Hematopoietic multipotent progenitor cell treated with erythropoietin and hydrocortisone succinate and interleukin-3 and kit ligand, for 15 days (in vitro differentiated cells): ENCODE measurements at places on chromosomes 11 and 22.

DNA sequence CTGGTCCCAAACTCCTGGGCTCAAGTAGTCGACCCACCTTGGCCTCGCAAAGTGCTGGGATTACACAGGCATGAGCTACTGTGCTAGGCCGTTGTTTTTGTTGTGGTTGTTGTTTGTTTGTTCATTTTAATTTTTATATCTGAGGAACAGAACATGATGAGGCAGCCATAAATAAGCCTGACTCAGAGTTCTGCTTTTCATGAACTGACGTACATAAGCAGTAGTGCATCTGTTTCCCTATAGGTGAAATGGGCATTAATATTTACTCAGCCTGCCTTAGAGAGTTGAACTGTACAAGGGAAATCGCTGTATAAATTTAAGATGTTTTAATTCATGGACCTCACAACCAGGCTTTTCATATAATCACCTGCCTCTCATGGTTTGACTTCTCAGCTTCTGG, 80.5 kb downstream of the PDHX start:
- DNase-seq = no peak

DNA sequence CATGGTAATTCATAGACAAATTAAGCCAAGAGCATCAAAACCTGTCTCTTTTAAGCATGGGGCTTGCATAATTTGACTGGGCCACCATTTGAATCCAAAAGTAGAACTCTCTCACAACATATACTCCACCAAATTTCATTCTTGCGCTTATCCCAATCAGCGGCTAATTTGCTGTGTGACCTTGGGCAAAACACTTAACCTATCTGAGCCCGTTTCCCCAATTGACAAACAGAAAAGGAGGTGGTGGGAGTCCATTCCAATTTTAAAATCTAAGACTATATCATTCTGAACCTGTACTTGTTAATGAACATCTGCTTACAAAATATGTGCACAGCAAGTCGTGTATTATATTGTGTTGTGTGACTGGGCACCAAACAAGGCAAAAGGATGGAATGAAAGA, 338.1 kb upstream of the NARS2 start:
- no peak for DNase-seq

DNA sequence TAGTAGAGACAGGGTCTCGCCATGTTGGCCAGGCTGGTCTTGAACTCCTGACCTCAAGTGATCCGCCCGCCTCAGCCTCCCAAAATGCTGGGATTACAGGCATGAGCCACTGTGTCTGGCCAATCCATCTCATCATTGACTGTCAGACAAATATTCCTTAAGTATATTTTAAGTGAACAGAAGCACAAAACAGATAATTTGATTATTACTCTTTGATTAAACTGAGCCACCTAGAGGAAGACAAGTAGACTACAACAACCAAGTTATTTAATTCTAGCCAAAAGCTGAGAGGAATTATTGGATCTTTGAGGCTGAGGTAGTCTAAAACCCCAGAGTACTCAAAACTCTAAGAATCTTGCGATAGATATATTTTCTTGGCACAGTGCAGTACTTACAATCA, 1.2 kb downstream of the ACRV1 start:
- DNase-seq = no peak

GRCh38 chr11:69022260-69022659, 9.2 kb upstream of the MRGPRF start:
- no peak for DNase-seq

DNA sequence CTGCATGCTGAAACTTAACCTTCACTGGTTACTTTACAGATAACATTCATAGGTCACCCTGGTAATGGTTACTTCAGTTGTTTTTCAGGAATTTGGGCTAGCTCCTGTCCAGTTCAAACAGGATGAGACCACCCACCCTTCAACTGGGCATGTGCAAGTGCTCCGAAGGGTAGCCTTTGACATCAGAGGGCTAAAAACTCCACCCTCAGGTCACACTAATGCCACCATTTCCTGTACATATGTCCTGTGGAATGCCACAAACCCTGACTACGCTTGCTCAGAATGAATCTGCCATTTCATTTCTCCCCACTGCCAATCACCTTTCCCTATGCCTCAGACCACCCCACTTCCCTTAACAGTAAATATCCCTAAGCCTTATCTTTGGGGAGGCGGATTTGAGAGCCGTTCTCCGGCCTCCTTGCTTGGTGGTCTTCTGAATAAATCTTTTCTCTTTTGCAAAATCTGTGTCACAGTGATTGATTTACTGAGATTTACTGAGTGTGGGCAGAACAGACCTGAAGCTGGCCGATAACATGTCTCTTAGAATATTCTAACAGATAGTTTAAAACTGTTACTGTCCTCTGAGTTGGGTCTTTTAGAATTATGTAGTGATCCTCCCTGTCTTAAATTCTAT, 25.4 kb upstream of the FXYD2 start:
- DNase-seq = no peak

- DNase-seq = no peak
Observed at GRCh38 chr11:112227471-112227870, 1.2 kb downstream of the PTS start.

- no peak for DNase-seq
Observed at GRCh38 chr11:26622181-26622580, 50.1 kb upstream of the MUC15 start.

GRCh38 chr11:30788849-30789248, 202.7 kb upstream of the MPPED2 start:
- DNase-seq = no peak

- DNase-seq = no peak
Observed at GRCh38 chr11:83035070-83035854, 36.4 kb downstream of the RAB30 start.

GRCh38 chr11:64092761-64093136, 57.0 kb downstream of the FLRT1 start:
- no peak for DNase-seq

DNA sequence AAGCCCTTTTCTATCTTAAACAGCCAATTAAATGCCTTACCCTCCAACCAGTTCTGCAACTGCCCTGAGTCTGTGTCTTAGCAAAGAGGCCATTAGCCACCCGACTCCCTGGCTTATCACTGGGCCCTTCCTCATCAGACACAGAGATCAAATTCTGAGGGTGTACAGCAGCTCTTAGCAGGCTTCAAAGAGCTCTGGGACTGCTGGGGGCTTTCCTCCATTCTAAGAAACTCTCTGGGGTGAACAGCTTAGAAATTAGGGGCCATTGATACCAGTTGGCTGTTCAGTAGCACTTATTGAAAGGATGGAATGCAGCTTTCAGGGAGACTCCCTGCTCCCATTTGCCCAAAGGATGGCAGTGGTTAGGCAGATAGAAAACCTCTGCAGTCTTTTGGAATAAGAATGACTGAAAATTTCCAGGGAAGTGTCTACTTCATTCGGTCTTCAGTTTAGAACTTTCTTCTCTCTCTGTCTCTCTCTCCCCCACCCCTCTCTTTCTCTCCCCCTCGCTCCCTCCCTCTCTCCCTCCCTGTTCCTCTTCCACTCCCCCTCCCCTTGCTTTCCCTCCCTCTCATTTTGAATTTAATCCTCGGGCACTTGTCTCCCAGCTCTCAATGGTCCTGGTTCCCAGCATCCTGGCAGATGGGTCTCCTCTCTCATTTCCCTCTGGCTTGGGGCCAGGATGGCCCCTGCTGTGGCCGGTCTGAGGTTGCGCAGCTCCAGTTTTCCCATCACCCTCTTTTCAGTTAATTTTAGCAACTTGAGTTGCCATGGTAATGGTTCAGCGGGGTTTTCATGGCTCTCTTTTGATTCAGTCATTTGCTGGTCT, 76.4 kb downstream of the COMMD9 start:
- no peak for DNase-seq

GRCh38 chr11:109926941-109927340, 166.3 kb upstream of the ZC3H12C start:
- no peak for DNase-seq

DNA sequence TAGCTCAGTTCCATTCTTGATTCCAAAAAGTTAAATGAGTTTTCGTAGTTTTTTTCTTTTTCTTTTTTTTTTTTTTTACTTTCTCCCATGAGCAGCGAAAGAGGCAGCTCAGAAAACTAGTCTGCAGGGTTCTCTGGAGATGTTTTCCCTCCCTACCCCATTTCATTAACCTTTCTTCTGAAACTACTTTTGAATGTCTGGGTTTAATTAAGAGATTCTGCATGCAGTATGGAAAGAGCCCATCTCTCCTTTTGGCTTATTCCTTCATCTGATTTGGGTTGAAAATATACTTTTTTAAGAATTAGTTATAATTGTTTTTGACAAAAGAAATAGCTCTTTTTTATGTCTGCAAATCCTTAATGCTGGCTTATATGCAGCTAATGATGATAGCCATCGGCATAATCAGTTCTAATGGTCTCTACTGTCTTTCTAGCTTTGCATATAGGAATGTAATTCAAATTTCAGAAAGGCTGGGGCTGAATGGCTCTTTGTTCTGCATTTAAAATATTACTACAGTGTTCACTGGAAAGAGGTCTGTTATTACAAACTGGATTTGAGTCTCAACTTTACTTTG, 265.3 kb downstream of the FAT3 start:
- no peak for DNase-seq

- DNase-seq = no peak
Observed at GRCh38 chr11:101715281-101715680, 131.5 kb upstream of the TRPC6 start.

DNA sequence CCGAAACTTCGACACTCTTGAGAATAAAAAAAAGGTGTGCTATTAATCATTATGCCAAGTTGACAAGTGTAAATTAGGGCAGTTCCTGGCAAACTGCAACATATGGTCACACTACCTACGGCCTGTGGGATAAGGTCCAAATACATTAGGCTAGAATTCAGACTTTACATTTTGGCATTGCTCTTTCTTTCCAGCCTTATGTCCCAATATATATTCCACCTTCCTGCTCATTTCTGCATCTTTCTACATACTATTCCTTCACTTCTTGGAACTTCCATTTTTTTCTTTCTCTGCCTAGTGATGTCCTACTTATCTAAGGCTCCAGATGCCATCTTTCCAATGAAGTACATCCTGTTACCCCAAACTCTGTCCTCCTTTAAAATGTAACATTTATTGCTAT, 577.2 kb downstream of the LRRC4C start:
- DNase-seq = no peak

- no peak for DNase-seq
Observed at GRCh38 chr11:63907063-63907462, 9.9 kb downstream of the RCOR2 start.

DNA sequence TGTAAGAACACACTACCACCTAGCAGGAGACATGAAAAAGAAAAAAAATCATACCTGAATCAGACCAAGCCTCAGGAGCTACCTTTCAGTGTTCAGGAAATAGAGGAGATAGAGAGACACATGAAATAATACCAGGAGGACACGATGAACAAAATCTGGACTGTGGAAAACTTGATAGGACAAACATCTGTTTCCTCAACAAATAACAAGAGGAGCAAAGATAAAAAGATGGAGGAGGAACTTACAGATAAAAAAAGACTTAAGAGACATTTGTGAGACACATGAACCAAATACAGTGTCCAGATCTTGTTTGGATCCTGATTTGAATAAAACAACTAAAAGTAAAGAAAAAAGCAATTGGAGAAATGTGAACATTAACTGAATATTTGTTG, 12.4 kb upstream of the KCNE3 start:
- DNase-seq = no peak

GRCh38 chr11:115324581-115325432, 179.4 kb downstream of the CADM1 start:
- DNase-seq = peak; percentile 18

DNA sequence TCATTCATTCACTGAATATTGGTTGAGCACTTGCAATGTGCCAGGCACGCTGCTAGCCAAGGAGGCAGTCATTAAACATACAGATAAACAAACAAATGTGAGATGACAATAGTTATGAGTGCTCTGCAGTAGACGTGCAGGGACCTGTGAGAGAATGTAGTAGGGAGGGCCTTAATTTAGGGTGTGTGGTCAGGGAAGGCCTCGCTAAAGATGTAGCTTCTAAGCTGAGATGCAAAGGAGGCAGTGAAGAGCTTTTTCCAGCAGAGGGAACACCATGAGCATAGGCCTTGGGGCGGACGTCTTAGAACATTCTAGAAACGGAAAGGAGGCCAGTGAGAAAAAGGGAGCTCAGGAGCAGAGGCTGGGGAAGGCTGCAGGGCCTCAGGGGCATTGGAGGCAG, 789 bp upstream of the NCF4 start:
- DNase-seq = no peak

GRCh38 chr22:27715106-27715505, 86.5 kb downstream of the MN1 start:
- no peak for DNase-seq

DNA sequence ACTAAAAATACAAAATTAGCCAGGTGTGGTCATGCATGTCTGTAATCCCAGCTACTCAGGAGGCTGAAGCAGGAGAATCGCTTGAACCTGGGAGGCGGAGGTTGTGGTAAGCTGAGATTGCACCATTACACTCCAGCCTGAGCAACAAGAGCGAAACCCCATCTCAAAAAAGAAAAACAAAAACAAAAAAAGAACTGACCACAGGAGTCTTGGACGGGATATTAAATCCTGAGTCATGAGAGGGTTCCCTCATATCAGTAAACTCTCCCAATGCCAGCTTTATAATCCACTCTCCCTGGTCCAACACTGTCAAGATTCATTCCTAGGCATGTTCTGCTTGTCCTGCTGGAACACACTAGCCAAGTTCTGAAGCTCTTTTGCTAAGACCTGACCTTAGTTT, 61.5 kb upstream of the EP300 start:
- DNase-seq = no peak

DNA sequence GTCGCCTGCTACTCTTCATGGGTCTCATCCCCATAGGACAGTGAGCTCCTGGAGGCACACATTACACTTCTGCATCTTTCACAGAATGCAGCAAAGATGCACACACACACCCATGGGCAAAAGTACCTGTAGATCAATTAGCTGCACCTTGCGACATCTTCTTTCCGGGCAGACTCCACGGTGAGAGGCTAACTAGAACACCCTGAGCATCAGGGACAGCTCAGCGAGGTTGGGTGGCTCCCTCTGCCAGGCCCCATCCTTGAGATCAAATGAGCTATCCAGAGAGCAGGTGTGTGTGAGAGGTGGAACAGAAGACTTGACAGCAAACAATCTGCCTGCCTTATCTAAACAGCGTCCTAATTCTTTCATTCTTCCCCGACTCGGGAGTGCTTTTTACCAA, 96.1 kb upstream of the BID start:
- no peak for DNase-seq

- DNase-seq = peak; percentile 23
Observed at GRCh38 chr11:112290493-112290850, 29.8 kb upstream of the PLET1 start.

- DNase-seq = no peak
Observed at GRCh38 chr11:117587416-117587815, 209.6 kb downstream of the DSCAML1 start.

DNA sequence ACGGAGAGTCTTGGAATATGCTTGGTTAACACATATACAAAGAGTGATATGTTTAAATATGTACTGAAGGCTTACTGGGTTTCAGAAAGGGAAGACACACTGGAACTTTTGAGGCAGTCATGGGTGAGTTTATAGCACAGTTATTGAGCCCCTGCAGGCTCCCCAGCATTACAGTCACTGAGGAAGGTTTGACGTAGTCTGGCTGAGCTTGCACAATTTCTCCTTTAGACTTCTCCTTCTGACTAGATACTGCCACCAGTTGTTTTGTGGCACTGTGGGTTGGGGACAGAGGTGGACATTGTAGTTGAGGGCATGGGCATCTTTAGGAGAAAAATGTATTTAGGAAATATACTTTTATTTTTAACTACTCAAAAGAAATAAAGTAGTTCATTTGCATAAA, 285.4 kb downstream of the C11orf87 start:
- DNase-seq = no peak
